ENCODE measurements at places on chromosomes 12 and 14.
A peak's percentile ranks its signal among the peaks of the same experiment; 100 is the strongest.

- no peak for DNase-seq
Observed at GRCh38 chr14:106174206-106174605, 647.8 kb downstream of the TMEM121 start.

- DNase-seq = no peak
Observed at GRCh38 chr12:71972441-71973074, 33.9 kb downstream of the TPH2 start.

DNA sequence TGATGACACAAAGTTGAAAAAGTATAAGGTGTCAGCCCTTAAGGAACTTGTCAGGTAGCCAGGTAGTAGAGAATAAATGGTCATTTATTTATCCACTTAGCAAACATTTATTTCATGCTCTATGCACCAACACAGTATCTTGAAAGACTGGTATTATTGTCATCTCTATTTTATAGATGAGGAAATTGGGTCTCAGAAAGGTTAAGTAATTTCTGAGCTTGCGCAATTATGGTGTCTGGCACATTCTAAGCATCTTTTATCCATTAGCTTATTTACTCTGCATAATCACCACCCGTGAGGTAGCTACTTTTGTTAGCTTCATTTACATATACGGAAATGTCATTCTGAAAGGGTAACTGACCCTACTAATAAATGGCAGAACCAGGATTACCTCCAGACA lies 2.5 kb upstream of the UTP20 start:
- no peak for DNase-seq

GRCh38 chr12:49413010-49413409 lies 45.7 kb downstream of the SPATS2 start:
- DNase-seq = no peak

DNA sequence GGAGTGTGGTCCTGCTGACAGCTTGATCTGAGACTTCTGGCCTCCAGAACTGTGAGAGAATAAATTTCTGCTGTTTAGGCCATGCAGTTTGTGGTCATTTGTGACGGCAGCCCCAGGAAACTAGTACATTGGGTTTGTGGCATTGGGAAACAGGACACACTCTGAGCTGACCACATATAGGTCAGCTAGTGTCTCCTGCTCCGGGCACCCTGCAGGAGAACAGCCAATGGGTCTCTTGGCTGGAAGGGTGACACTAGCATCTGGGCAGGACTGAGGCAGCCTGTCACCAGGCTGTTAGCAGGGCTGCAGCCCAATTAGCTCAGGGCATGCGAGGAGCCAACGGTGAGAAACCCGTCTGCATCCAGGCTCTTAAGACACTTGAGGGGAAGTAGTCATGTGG lies 83.2 kb downstream of the PITPNM2 start:
- no peak for DNase-seq

- DNase-seq = peak; percentile 55
Observed at GRCh38 chr14:25050269-25051150, 563 bp upstream of the STXBP6 start.

All from NCI-H1092 treated with DMSO at 0.1 percent for 48 hours (cell line).